ENCODE measurements at places on chromosomes 2 and 18.
A peak's percentile ranks its signal among the peaks of the same experiment; 100 is the strongest.

DNA sequence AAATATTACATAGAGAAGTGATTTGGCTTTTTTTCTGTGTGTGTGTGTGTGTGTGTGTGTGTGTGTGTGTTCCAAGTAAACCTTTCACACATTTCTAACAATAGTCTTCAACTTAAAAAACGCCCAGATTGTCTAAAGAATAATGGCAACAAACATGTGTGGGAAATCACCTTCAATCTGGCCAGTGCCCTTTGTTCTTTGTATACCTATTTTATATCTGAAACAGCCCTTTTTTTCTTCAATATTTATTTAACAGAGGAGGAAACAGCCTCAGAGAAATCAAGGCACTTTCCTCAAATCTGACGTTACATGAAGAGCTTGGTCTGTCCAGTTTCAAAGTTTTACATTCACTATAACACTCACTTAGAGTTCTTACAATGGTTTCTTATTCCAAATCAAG lies 25.3 kb downstream of the CCDC195 start:
- DNase-seq, result no peak

GRCh38 chr18:25144820-25145219 lies 207.1 kb downstream of the ZNF521 start:
- DNase-seq, result peak; percentile 70

DNA sequence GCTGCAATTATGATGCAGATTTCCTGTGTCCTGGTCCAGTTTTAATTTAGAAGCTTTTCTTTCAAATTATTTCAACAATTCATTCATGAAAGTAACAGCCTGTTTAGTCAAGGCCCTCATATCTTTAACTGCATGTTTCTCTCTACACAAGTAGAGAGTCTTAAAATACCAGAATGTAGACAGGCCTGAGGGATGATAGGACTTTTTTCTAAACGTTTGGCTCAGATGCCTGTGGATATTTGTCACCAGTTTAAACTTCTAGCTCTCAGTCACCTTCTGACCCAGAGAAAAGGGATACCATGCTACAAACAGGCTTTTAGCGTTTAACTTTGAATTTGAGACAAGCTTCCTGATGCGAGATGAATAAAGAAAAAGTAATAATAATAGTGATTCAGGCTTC lies 15.7 kb downstream of the COL5A2 start:
- DNase-seq, result peak; percentile 81

DNA sequence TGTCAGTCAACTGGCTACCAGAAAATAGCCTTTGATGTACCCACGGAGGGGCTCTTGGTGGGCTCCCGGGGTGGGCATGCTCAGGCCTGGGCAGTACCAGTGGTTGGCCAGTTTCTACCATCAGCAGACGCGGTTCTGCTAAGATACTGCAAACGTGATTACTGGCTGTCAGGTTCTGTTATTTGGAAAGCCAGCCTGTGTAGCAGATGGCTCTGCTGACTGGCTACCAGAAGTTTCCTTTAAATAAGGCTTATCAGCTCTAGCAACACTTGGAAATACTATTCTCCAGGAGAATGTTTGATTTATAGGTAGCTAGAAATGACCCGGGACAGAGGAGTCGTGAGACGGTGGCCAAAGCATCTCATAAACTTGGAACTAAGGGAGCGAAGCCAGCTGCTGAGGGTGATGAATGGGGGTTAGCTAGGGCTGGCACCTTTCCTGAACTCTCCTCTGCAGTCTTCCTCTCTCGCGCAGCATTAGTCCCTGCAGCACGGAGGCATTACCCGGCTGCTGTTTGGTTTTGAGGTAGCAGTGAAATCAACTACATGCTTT lies 171.9 kb downstream of the AGAP1 start:
- no peak for DNase-seq

- DNase-seq, result no peak
Observed at GRCh38 chr2:168130346-168130745, 117.0 kb downstream of the STK39 start.

DNA sequence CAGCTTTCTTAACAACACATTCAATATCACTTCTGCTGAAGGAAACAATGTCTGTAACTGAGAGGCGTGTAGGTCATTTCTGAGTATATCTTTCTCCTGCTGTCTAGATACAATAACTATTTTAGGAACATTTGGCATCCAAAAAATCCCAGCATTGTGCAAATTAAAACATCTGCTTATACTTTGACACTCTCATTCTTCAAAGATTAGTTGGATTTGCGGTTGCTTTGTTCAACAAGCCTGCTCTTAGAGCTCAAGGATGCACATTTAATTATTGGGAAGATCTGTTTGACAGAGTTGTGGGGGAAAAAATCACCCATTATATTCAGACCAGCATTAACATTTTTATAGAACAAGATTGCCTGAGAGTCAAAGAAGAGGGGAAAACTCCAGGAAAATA lies 449.5 kb upstream of the HNRNPA3 start:
- no peak for DNase-seq

- no peak for DNase-seq
Observed at GRCh38 chr2:229425598-229425997, 154.5 kb upstream of the PID1 start.

GRCh38 chr2:67463810-67464209 lies 66.7 kb downstream of the ETAA1 start:
- no peak for DNase-seq

GRCh38 chr2:64133828-64134227 lies 10.4 kb downstream of the PELI1 start:
- DNase-seq, result peak; percentile 51

- DNase-seq, result peak; percentile 92
Observed at GRCh38 chr18:23311351-23312121, 141.6 kb upstream of the RIOK3 start.

- DNase-seq, result no peak
Observed at GRCh38 chr2:238998801-238999200, 150.9 kb downstream of the TWIST2 start.

- DNase-seq, result peak; percentile 36
Observed at GRCh38 chr2:63055226-63056106, 4.8 kb downstream of the OTX1 start.

GRCh38 chr2:133888107-133888506 lies 319.8 kb upstream of the NCKAP5 start:
- DNase-seq, result no peak

DNA sequence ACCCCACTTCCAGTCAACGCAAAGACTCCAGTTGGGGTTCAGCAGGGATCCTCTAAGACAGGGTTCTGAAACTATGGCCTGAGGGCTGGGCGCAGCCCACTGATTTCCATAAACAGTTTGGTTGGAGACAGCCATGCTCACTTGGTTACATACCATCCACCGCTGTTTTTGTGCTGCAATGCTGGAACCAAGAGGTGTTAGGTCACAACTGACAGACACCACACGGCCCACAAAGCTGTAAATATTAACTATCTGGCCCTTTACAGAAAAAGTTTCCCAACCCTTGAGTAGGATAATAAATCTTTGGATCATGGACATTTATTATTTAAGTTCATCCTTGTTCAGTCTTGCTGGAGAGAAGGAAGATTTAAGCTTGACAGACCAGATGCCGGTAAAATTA lies 8.4 kb upstream of the CD226 start:
- no peak for DNase-seq

DNA sequence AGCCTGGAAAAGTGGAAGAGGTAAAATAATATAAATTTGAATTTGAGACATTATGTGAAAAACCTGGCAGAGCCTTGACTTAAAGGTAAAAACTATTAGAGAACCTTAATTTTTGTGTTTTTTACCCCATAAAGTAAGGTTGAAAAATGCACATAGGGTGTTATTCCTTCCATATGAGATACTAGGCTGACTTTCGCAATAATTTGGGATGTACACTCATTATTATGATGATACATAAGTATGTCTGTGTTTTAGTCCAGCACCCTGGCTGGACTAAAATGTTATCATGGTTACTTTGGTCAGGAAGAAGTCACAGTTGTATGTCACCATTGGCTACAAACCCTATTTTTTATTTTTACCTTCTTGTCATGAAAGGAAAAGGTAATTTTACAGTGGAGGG lies 19.8 kb downstream of the NEMP2 start:
- no peak for DNase-seq

- no peak for DNase-seq
Observed at GRCh38 chr2:179932786-179933185, 71.4 kb upstream of the ZNF385B start.

DNA sequence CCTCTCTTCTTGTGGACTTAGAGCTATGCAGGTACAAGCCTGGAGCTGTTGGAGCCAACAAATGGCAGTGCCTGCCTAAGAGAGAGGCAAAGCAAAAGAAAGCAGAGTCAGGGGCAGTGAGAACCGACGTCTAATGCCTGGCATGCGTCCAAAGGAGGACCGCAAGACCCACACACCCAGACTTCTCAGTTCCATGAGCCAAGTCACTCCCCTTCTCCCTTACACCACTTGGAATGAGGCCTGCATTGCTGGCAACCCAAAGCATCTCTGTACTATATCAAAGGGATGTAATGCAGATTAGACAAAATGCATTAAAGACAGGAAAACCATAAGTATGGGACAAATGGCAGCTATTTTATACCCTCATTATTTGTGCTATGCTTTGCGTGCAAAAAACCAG lies 49.9 kb upstream of the RNU4ATAC start:
- DNase-seq, result peak; percentile 88

DNA sequence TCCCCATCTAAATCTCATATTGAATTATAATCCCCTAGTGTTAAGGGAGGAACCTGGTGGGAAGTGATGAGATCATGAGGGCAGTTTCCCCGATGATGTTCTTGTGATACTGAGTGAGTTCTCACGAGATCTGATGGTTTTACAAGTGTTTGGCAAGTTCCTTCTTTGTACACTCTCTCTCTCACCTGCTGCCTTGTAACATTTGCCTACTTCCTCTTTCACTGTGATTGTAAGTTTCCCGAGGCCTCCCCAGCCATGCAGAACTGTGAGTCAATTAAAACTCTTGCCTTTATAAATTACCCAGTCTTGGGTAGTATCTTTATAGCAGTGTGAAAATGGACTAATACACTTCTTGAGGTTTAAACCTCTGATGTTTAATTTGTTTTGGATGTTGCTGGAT lies 177.5 kb downstream of the CD8B2 start:
- no peak for DNase-seq

DNA sequence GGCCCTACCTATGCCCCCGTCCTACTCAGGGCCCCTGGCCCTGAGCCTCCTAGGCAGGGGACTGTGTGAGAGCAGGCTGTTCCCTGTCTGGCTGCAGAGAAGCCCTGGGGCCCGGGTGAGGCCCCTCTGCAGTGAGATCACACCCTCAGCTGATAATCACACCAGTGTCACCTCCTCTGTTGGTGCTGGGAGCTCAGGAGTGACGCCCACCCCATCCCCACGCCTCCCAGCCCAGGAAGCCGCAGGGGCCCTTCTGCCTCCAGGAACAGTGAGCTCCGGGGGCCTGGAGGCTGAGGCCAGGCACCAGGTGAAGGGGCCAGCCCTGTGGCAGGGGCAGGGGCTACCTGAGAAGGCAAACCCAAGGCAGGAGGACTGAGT lies 20.0 kb downstream of the KCNIP3 start:
- no peak for DNase-seq

Data from adipocyte (in vitro differentiated cells).